ENCODE measurements at places on chromosomes 3 and 15.

DNA sequence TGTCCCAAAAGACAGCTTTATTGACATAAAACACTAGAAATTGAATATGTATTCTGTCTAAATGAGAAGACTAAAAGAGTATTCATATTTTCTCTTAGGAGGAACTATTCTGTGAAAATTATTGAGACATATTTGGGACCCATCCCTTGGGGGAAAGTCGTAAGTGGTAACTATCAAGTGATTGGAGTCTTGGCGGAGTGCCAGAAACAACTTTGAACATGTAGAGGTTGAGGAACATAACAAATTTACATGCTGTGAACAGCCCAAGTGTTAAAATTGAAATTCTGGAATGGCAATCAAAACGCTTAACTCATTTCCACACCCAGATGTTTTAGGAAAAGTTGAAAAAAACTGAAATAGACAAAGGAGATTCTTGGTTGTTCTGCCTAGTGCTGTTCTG lies 1034.6 kb downstream of the NSUN3 start:
- no peak for DNase-seq

DNA sequence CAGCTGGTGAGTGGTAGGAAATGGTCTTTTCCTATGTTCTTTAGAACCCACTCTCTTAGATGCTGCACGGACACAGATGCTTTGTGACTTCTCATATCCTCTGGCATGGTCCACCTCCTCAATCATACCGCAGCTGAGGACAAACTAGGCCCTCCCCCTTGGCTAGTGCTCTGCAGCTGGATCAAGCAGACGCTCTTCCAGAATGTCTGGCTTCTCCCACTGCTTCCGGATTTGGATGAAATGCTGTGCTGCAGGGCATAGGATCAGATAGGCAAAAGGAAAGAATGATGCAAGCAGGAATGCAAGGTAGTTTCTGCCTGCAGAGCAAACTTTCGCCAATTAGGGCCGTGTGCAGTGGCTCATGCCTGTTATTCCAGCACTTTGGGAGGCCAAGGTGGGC lies 75.7 kb upstream of the SLC4A7 start:
- no peak for DNase-seq

DNA sequence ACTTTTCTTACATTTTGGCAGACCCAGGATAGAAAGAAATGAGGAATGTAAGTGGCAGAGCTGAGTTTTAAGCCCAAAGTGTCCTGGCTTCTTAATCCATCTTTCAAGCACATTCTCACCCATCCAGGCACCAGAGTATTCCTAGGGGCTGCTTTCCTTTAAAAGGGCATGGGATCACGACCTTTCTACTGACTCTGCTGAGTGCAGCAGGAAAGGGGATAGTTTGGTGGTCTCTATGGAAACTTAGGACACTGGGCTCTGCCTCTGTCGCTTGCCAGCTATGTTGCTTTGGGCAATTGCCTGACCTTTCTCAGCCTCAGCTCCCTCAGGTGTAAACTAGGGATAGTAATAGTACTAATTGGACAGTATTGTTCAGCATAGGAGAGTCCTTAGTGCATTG lies 458.4 kb downstream of the PDCD6IP start:
- DNase-seq: no peak

DNA sequence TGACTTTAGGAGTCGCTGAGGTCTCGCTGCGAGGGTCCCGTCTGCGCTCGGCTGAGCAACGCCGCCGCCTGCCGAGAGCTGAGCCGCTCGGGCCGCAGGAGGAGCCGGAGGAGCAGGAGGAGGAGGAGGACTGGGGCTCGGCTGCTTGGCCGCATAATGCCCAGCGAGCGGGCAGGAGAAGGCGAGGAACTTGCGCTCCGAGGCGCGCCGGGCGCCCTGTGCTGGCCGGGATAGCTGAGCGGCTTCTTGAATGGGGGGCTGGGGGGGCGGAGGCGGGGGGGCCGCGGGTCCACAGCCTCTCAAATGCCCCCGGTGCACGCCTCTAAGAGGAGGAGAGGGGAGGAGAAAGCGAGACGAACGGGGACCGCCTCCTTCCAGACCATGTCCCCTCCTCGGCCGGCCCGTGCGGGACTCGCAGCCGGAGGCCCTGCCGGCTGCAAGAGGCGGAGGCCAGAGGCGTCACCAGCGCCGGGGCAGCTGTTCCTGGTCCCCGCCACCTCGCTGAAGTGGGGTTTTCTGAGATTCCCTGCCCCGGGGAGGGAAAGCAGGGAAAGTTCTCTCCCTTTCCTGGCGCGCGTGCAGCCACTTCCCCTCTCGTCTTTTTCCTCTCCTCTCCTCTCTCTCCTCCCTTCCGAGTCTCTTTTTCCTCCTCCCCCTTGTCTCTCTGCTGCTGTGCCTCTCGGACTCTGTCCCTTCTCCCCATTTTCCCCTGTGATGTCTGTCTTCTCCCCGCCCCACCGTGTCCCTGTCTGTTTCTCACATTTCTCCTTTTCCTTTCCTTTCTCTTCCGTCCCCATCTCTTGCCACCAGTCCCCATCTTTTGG lies at the start of gene ADAMTS9:
ADAMTS9 (minus strand) TSS at position 220 of the 824 bp plus-strand sequence. CDS start 343 bp downstream, outside the sequence.
- no peak for DNase-seq

- DNase-seq: no peak
These were observed 18.3 kb upstream of the CYP11A1 start for GRCh38 chr15:74385733-74386132.

GRCh38 chr3:138227650-138228049 lies 40.5 kb downstream of the ARMC8 start:
- no peak for DNase-seq

- no peak for DNase-seq
These were observed 14.6 kb upstream of the MAGEF1 start for GRCh38 chr3:184726497-184726896.

DNA sequence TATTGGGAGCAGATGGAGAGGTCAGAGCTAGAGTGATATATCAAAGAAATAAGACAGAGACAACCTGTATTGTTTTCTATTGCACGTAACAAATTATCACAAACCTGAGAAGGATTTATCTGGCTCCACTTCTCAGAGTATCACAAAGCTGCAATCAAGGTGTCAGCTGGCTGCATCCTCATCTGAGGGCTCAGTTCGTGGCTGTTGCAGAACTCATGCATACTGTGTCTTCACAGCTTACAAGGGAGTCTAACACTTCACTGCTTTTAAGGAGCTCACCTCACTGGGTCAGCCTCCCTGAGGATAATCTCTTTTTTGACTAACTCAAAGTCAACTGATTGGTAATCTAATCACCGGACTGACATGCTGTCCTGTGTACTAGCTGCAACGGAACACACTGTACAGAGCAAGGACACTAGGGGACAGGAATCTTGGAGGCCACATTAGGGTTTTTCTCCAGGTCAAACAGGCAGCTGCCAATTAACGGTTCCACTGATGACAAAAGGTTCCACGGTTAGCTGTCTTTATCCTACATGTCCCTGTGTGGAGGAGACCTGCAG lies 1006.8 kb upstream of the SEMA6D start:
- no peak for DNase-seq

GRCh38 chr3:181265750-181266333 lies 276.3 kb upstream of the DNAJC19 start:
- no peak for DNase-seq

GRCh38 chr3:105614288-105615030 lies 247.8 kb downstream of the ALCAM start:
- DNase-seq: no peak

DNA sequence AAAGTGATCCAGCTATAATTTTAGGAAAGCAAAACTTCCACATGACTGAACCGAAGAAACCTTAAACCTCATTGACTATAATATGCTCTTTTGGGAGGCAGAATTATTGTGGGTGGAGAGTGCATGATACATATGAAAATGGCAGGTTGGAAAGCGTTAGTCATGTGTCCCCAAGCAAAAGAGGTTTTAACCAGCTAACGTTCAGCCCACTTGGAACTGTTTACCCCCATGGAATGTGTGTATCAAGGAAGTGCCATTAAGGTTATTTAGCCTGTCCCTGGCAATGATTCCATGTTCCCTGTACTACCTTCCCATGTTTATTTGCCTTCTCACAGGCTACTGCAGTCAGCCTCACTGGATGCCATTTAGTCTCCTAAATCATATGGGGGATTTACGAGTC lies 44.1 kb upstream of the LRRC58 start:
- no peak for DNase-seq

GRCh38 chr3:16211176-16211904 lies 36.9 kb downstream of the GALNT15 start:
- no peak for DNase-seq

- no peak for DNase-seq
These were observed 117.1 kb downstream of the MYLK start for GRCh38 chr3:123767009-123767372.

GRCh38 chr3:196531418-196531817 lies 16.3 kb upstream of the SMCO1 start:
- DNase-seq: no peak

- no peak for DNase-seq
These were observed 73.6 kb upstream of the MDFIC2 start for GRCh38 chr3:70386043-70386442.

DNA sequence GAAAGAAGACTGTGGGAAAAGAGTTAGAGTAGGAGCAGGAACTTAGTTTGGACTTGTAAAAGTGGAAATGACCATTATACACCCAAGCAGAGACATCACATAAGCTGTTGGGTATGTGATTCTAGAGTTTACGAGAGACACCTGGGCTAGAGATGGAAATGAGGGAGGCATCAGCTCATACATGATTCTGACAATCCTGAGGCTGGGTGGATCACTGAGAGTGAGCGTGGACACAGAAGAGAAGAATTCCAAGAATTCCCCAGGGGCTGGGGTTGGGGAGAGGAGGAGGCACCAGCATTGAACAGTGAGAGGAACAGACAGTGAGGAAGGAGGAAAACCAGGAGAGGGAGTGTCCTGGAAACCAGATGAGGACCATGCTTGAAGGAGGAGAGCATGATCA lies 113.5 kb downstream of the KCNAB1 start:
- no peak for DNase-seq

GRCh38 chr3:95408464-95408862 lies 1345.6 kb downstream of the NSUN3 start:
- no peak for DNase-seq

DNA sequence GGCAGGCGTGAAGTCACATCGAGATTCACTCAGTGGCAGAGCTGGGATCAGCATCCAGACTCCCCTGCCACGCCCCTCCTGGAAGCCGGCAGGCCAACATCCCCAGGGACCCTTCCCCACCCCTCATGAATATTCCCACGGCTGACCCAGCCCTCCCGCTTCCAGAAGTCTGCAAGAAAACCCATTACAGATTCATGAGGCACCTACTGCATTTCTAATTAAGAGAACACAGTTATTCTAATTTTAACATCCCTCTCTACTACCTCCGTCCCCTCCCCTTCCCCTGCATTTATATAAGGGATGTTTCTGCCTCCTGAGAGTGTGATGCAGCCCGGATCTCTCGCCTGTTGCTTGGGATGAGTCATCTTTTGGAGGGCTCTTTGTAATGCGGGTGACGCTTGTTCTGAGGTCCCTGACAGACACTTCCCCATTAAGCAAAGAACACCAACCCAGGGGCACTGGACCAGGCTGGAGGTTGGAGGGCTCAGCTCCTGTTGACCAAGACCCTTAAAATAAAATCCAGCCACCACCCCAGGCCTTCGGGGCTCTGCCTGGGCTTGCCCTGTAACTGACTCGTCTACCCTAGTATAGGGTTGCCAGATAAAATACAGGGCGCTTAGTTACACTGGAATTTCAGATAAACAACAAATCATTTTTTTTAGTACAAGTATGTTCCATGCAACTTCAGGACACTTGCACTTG lies 118.7 kb downstream of the NUP210 start:
- DNase-seq: no peak

DNA sequence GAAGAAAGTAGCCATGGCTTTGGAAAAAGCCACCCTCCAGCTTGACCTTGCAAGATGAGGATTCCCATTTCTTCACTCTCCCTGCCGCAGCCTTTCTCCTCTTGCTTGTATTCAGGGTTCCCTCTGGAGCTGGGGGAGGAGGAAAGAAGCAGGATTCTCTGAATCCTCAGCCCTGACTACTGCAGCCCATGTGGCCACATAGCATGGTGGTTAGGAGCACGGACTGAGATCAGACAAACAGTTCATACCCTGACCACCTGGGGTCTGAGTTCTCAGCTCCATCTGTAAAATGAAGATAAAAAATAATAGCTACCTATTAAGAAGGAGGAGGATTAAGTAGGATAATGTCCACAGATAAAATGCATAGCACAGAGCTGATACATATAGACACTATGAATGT lies 72.3 kb downstream of the NMD3 start:
- DNase-seq: no peak
